Cardiac septum (tissue), 1 donor: ENCODE measurements at places on chromosomes 3 and 15. TPM values are rescaled to one million over a fixed set of nuclear protein-coding genes. Genes with fewer than 3 reads are reported as not detected.
A peak's percentile ranks its signal among the peaks of the same experiment; 100 is the strongest.

Gene SENP5
- total RNA-seq = 21.6 TPM

Gene P2RY1
- 4.8 TPM for total RNA-seq

DNA sequence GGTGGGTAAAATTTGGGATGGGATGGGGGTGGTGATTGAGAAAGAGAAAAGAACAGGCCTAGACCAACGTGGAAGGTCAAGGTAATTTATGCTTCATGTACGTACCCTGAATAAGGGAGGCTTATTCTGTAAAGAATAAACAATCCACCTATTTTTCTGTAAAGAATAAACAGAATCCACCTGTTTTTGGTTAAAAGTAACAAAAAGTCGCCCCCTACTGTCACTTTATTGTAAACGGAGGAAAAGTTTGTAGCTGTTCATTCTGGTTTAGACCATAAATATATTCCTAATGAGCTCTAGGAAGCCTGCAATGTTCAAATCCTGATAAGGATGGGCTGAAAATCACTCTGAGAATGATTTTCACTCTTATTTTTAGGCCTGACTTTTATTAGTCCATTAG, 23.5 kb upstream of the SQOR start:
- DNase-seq = no peak

DNA sequence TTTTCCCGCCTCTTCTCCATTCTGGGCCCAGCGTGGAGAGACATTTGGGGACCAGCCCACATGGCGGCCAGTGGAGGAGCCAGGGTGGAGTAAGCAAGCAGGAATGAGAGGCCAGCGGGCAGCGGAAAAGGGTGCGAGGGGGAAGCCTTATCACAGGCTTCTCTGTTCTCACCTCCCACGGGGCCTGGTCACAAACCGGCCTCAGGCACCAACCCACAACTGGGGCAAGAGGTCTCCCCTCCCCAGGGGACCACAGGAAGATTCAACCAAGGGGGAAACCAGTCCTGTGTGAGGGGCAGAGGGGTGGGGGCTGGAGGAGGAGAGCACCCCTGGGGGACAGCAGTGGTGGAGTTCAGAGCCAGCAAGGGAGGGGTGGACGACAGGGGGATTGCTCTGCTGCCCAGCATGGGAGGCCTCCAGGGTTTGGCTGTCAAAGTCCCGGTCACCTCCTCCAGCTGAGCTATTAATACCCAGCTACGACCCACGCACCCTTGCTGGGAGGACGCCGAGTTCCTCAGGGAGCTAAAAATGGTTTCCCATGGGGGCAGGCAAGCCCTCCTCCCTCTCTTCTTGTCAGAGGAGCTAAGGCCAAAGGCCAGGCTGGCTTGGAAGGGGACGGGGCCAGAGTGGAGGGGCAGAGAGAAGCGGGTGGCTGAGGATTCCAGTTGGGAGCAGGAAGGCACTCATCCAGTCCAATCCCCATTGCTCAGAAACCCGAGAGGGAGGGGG, 23.8 kb upstream of the RPL29 start:
- DNase-seq = peak; percentile 88

DNA sequence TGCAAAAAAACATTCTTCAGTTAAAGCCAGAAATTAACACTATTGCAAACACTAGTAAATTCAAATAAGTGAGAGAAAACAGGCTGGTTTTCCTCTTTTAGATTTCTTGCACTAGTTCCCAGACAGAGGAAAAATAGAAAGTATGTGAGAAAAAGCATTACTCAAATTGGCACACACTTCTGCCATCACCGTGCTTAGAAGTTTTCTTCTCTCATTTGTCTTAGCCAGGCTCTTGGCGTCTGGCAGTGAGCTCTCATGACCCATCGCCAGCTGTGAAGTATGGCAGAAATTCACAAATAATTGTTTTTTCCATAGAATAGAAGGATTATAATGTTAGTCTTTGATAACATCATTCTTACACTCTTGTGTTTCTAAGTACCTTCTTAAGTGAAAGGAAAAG, 515.9 kb downstream of the GBE1 start:
- no peak for DNase-seq
